ENCODE measurements at places on chromosomes 4 and X. TPM values are rescaled to one million over a fixed set of nuclear protein-coding genes. Genes with fewer than 3 reads are reported as not detected.

PCDH19 gene
- total RNA-seq = not detected

FAM9C gene
- total RNA-seq = not detected

PNMA3 gene
- 1.0 TPM for total RNA-seq

NEUROG2 gene
- total RNA-seq = not detected

MAGEA2B gene
- total RNA-seq = not detected

GRCh38 chr4:47278631-47279030 lies 184.9 kb downstream of the COMMD8 start:
- H3K36me3 ChIP-seq = no peaks in the 10 kb centered on the region
- no peak overlapping the region for H3K4me3 ChIP-seq
- H3K4me1 ChIP-seq = no peaks in the 10 kb centered on the region
- H3K27me3 ChIP-seq = no peaks in the 10 kb centered on the region
- H3K27ac ChIP-seq = no peak overlapping the region

- H3K27ac ChIP-seq = no peak within 1 kb of the TSS
- no peaks in the 10 kb centered on the region for H3K27me3 ChIP-seq
- no peaks in the 10 kb centered on the region for H3K36me3 ChIP-seq
- H3K4me3 ChIP-seq = no peak within 1 kb of the TSS
Measured at GRCh38 chr4:69860052-69860451, at the start of gene SULT1E1. Gene SULT1E1 (minus strand): TSS chr4:69860145. CDS start chr4:69857644, 2,501 bp downstream.

DNA sequence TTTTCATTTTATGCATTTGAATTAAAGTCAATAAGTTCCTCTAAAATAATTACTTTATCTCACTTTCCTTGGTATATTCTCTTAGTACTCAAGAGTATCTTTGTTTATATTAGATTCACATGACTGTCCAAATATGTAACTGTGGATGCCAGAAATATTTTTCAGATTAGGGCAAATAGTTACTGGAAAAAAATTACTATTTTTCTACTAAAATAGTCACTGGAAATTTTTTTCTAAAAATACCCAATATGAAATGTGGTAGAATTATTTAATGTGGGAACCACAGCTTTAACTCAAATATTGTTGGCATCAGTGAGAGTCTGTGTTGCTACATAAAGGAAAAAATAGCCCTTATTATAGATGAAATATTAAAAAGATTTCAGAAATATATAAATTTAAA lies 70.4 kb upstream of the NMU start:
- no peak for DNase-seq
- H3K4me3 ChIP-seq = no peak overlapping the region
- H3K4me1 ChIP-seq = no peaks in the 10 kb centered on the region
- H3K27me3 ChIP-seq = peaks cover 2% of the 10 kb centered on the region
- H3K27ac ChIP-seq = no peak overlapping the region

DNA sequence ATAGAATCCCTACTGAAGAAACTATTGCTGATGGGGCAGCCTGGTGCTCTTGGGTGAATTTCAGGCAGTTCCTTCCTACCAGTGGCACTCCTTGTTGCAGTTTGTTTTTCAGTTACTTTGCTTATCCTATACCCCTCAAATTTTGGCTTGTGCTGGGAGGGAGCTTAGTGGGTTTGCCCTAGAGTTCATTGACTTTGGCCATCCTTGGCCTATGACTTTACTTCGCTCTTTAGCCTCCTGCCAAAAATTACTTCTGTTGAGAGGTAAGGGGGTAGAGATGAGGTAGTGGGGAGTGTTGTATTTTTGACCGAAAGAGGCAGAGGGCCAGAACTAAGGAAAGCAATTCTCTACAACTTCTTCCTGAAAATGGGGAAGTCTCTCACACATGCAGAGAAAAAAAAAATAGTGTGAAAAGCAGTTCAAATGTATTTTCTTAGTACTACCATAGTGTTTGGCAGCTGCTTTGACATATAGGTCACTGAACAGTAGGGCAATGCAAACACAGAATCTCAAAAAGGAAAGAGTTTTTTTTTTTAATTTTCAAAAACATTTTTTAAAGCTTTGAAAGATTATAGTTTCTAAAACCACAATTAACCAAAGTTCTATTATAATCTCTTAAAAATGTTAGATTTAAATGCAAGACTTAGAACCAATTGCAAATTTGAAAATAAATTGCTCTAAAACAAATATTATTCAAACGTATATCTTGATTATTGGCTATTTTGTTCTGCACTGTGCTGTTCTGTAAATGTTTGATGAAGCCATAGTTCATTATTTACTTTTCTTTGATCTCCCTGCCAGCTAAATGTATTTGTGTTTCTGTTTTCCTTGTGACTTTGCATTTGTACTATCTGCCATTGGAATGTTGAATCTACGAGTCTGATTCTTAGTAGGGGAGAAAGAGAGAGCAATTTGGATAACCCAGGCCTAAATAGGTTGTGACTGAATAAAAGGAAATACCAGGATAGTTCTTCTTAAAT lies 73.6 kb downstream of the DCK start:
- no peak overlapping the region for H3K4me3 ChIP-seq
- no peaks in the 10 kb centered on the region for H3K4me1 ChIP-seq
- no peaks in the 10 kb centered on the region for H3K36me3 ChIP-seq
- H3K27ac ChIP-seq = no peak overlapping the region
- H3K27me3 ChIP-seq = peaks cover 8% of the 10 kb centered on the region

GRCh38 chr4:87067124-87067885 lies 132.5 kb downstream of the AFF1 start:
- H3K27me3 ChIP-seq = no peaks in the 10 kb centered on the region
- DNase-seq = no peak
- no peak overlapping the region for H3K4me3 ChIP-seq

DNA sequence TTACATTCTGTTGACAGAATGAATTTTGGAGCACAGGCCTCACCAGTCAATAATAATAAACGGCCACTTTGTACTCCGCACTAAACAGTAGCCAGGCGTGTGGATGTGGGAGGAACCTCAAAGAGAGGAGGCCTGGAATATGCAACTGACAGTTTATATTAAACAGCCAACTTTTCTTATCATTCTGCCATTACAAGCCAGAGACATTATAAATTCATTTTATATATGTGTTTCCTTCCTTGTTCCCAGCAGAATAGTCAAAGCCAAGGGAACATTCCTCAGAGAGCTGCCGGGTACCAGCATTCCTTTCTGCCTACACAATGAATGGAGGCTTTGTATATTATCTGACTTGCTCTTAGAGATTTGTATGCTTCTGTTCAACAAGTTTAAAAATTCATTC lies 436.5 kb upstream of the FTHL17 start:
- no peaks in the 10 kb centered on the region for H3K4me1 ChIP-seq
- no peak overlapping the region for H3K27ac ChIP-seq
- H3K36me3 ChIP-seq = no peaks in the 10 kb centered on the region
- no peak overlapping the region for H3K4me3 ChIP-seq

GRCh38 chrX:9737363-9737762 lies 28.3 kb downstream of the GPR143 start:
- H3K27ac ChIP-seq = no peak overlapping the region
- DNase-seq = no peak
- no peak overlapping the region for H3K4me3 ChIP-seq
- H3K4me1 ChIP-seq = no peaks in the 10 kb centered on the region
- peaks cover 3% of the 10 kb centered on the region for H3K27me3 ChIP-seq
- no peaks in the 10 kb centered on the region for H3K36me3 ChIP-seq

- no peak overlapping the region for H3K27ac ChIP-seq
- H3K4me3 ChIP-seq = no peak overlapping the region
- H3K36me3 ChIP-seq = no peaks in the 10 kb centered on the region
- no peaks in the 10 kb centered on the region for H3K4me1 ChIP-seq
Measured at GRCh38 chr4:61004651-61005170, 195.4 kb upstream of the ADGRL3 start.

GRCh38 chr4:73341454-73341853 lies 62.6 kb upstream of the ALB start:
- no peak for DNase-seq
- H3K27ac ChIP-seq = no peak overlapping the region
- no peaks in the 10 kb centered on the region for H3K36me3 ChIP-seq
- no peaks in the 10 kb centered on the region for H3K27me3 ChIP-seq
- no peak overlapping the region for H3K4me3 ChIP-seq

- H3K27ac ChIP-seq = no peak overlapping the region
- no peaks in the 10 kb centered on the region for H3K4me1 ChIP-seq
- no peak for DNase-seq
- H3K4me3 ChIP-seq = no peak overlapping the region
- no peaks in the 10 kb centered on the region for H3K27me3 ChIP-seq
- no peaks in the 10 kb centered on the region for H3K36me3 ChIP-seq
Measured at GRCh38 chr4:72631296-72631695, 62.3 kb upstream of the ADAMTS3 start.

DNA sequence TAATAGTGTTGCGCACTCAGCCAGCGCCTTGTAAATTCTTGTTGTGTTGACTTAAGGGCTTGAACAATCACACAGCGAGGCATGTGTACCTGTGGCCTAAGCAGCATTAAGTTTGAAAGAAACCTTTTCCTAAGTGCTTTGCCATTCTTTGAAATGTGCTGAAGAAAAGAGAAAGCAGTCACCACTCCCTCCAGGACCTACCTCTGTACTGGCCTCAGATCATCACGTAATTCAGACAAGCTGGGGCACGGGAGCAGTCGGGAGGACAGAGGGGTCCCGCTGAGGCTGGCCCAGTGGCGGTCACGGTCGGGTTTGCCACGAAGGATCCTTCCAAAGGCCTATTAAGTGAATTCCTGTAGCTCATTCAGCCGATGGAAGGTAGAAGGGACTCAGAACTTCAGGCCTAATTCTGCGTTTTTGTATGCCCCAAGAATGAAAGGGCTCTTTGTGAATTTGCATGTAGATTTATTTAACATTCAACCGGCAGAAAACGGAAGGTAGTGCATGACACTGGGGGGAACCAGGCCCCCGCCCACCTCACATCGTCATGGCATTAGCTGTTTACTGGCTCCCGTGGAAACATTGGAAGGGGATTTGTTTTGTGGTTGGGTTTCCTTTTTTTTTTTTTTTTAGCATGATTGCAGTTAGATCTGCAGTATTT lies 106.3 kb downstream of the TRAPPC11 start:
- DNase-seq = no peak
- peaks cover 20% of the 10 kb centered on the region for H3K27me3 ChIP-seq
- no peaks in the 10 kb centered on the region for H3K36me3 ChIP-seq
- H3K4me1 ChIP-seq = no peaks in the 10 kb centered on the region
- H3K4me3 ChIP-seq = no peak overlapping the region

DNA sequence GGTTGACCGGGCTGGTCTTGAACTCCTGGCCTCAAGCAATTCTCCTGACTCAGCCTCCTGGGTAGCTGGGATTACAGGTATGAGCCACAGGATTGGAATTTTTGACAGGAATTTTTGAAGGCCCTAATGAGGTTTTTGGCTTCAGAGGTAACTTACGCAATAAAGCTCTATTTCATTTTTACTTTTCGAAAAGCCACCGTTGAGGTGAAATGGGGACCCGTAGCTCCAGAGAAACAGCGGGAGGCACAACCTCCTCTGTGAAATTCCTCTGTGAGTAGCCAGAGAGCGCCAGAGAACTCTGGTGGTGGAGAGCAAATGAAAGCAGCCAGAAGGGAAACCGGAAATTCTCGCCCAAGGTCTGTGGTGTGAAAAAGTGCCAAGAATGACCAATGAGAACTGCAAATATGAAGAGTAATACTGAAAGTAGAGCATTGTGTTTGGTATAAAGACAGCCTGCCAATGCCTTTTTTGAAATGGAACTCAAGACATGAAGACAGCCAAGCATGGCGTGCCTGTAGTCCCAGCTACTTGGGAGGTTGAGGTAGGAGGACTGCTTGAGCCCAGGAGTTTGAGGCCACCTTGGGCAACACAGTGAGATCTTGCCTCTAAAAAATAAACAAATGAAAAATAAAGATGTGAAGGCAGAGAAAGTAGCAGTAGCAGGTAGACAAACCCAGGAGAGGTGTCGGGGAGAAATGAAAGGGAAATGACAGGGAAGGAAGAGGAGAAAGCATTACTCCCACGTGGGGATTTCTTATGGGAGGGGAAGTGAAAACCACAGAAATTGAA lies 33.0 kb upstream of the TMEM131L start:
- peaks cover 51% of the 10 kb centered on the region for H3K4me1 ChIP-seq
- peak; percentile 76 for DNase-seq
- peak overlapping the region; percentile 73 for H3K4me3 ChIP-seq
- H3K36me3 ChIP-seq = no peaks in the 10 kb centered on the region
- H3K27ac ChIP-seq = peak overlapping the region; percentile 94

DNA sequence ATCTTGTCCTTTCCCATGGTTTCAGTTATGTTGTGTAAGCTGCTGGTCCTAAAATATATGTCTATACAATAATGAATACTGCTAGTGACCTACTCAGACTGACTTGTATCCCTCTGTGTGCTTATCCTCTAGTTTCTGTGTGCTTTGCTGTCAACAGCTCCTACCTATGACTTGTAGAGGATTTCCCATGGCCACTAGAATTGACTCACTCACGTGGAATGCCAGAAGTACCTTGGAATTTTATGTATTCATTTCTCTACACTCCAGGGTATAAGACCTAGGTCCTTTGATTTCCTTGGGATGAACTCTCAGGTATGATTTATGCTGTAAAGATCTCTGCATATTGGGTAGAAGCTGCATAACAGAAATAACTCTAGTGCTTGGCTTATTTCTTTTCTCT lies 279.9 kb upstream of the SLIT2 start:
- H3K27ac ChIP-seq = no peak overlapping the region
- H3K4me3 ChIP-seq = no peak overlapping the region
- H3K4me1 ChIP-seq = no peaks in the 10 kb centered on the region
- no peaks in the 10 kb centered on the region for H3K27me3 ChIP-seq

- DNase-seq = no peak
- no peak overlapping the region for H3K4me3 ChIP-seq
- H3K27ac ChIP-seq = no peak overlapping the region
- H3K27me3 ChIP-seq = no peaks in the 10 kb centered on the region
Measured at GRCh38 chrX:6693051-6693450, 158.1 kb upstream of the VCX3A start.

GRCh38 chrX:152912106-152912505 lies 14.2 kb downstream of the ZNF185 start:
- H3K27me3 ChIP-seq = no peaks in the 10 kb centered on the region
- no peak overlapping the region for H3K4me3 ChIP-seq
- no peak overlapping the region for H3K27ac ChIP-seq
- no peaks in the 10 kb centered on the region for H3K36me3 ChIP-seq

DNA sequence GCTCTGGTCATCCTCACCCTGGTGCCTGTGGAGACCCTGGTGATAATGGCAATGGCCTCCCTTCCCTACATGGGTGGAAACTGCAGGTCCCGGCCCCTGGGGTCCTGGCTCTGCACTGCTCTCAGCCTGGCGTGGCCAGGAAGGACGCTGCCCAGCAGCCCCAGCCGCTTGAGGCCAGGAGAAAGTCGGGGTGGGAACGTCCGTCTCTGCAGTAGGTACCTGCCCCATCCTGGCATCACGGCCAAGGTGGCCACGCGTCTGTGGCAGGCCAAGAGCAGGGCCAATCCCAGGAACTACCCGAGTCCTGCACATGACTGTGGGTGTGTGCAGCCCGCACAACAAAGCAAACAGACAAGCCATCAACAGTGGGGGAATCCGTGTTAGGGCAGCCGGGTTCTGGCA lies 33.8 kb downstream of the FGFRL1 start:
- peaks cover 15% of the 10 kb centered on the region for H3K27me3 ChIP-seq
- no peak for DNase-seq
- no peak overlapping the region for H3K27ac ChIP-seq
- H3K36me3 ChIP-seq = no peaks in the 10 kb centered on the region
- peaks cover 2% of the 10 kb centered on the region for H3K4me1 ChIP-seq
- H3K4me3 ChIP-seq = no peak overlapping the region

- H3K27ac ChIP-seq = no peak overlapping the region
- no peaks in the 10 kb centered on the region for H3K4me1 ChIP-seq
- no peaks in the 10 kb centered on the region for H3K27me3 ChIP-seq
- no peak overlapping the region for H3K4me3 ChIP-seq
- H3K36me3 ChIP-seq = no peaks in the 10 kb centered on the region
Measured at GRCh38 chr4:106629268-106629625, 260.7 kb upstream of the GIMD1 start.

GRCh38 chr4:25100021-25100555 lies 60.2 kb downstream of the SEPSECS start:
- H3K27ac ChIP-seq = no peak overlapping the region
- H3K27me3 ChIP-seq = peaks cover 2% of the 10 kb centered on the region
- H3K4me3 ChIP-seq = no peak overlapping the region
- no peak for DNase-seq
- H3K36me3 ChIP-seq = no peaks in the 10 kb centered on the region

All from activated T-helper 2 cell treated with anti-CD3 and anti-CD28 coated beads, Interferon-gamma antibody, Interleukin-2, Interleukin-4, amounts not matched to agents 10 μg/mL and 5 μg/mL and 100 μg/mL, durations not matched to agents 14 hours and 24 hours and 36 hours (primary cell).